ENCODE measurements at places on chromosomes 7 and 10. TPM values are rescaled to one million over a fixed set of nuclear protein-coding genes. Genes with fewer than 3 reads are reported as not detected.

The LEP gene
- 0.12 TPM for polyA plus RNA-seq

The MCM10 gene
- 0.07 TPM for polyA plus RNA-seq

The HEPACAM2 gene
- not detected for polyA plus RNA-seq

The ST8SIA6 gene
- polyA plus RNA-seq, result 0.23 TPM

- no peaks in the 10 kb centered on the region for H3K27me3 ChIP-seq
- H3K27ac ChIP-seq, result no peak overlapping the region
- no peaks in the 10 kb centered on the region for H3K36me3 ChIP-seq
- peaks cover 11% of the 10 kb centered on the region for H3K4me1 ChIP-seq
- H3K4me3 ChIP-seq, result no peak overlapping the region
- DNase-seq, result no peak
These were observed 12.0 kb upstream of the GSDME start for GRCh38 chr7:24769014-24769830.

DNA sequence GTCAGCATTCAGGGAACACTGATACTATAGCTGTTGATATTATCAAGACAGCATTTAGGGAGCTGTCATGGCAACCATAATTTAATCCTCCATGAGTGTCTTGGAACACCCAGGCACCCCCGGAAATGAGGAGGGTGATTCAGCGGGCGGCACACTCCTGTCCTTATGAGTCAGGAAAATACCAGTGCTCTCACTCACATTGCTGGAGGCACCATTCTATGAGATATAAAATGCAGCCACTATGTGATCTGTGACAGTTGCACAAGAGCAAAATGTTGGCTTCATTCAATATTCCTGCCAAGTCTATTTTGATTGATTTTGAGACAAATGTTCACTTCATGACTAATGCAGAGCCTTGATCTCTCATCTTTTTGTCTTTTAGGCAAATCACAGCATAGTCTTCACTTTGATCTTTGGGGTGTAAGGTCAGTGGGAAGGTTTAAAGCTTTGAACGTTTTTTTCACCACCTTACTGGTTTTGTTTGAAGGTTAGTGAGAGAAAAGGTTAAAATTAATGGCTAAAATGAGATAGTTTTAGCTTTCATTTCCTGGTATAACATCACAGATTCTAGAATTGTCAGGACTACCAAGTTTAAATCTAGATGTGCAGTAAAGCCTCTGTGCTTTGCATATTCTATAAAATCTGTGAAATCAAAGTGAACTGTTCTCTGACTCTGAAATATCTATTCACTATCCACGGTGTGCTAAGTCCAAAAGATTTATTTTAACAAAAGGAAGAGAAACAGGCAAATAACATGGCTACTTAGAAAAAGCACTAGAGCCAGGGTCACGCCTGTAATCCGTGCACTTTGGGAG lies 12.4 kb upstream of the ARHGAP12 start:
- H3K4me3 ChIP-seq, result no peak overlapping the region
- peak overlapping the region; percentile 6 for H3K27ac ChIP-seq
- H3K4me1 ChIP-seq, result peaks cover 5% of the 10 kb centered on the region
- H3K36me3 ChIP-seq, result no peaks in the 10 kb centered on the region
- DNase-seq, result peak; percentile 56

- no peak for DNase-seq
- no peaks in the 10 kb centered on the region for H3K27me3 ChIP-seq
- no peak overlapping the region for H3K4me3 ChIP-seq
- no peak overlapping the region for H3K27ac ChIP-seq
These were observed 7.6 kb upstream of the GRID2IP start for GRCh38 chr7:6558837-6559236.

- no peak overlapping the region for H3K27ac ChIP-seq
- H3K4me1 ChIP-seq, result no peaks in the 10 kb centered on the region
- no peak overlapping the region for H3K4me3 ChIP-seq
- no peaks in the 10 kb centered on the region for H3K27me3 ChIP-seq
These were observed 32.0 kb downstream of the CFAP46 start for GRCh38 chr10:132910186-132910880.

DNA sequence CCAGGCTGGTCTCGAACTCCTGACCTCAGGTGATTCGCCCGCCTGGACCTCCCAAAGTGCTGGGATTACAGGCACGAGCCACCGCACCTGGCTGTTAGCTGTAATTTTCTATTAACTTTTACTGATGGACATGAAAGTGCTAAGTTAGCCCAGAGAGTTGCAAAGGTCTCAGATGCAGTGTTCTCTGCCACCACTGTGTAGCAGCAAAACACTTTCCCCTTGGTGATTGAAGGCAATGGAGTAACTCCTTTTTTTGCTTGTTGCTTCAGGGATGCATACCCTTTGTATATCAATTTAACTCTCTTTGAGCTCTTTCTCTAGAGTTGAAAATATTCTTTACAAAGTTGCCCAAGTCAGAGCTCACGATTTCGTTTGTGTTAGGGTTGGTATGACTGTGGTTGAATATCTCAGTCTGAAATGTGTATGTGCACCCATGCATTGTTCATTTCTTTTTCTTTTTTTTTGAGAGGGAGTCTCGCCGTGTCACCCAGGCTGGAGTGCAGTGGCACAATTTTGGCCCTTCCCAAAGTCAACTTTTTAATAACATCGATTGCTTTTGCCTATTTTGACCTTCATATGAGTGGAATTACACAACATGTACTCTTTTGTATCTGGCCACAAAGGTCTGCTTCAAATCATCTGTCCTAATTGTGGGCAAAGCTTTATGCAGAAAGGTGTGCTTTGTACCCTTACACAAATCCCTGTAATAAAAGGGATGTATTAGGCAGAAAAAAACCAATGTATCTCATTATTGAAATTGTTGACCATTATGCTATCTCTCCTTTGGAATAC lies 52.6 kb downstream of the GTF2I start:
- H3K4me1 ChIP-seq, result no peaks in the 10 kb centered on the region
- peaks cover 13% of the 10 kb centered on the region for H3K36me3 ChIP-seq
- H3K4me3 ChIP-seq, result no peak overlapping the region
- no peaks in the 10 kb centered on the region for H3K27me3 ChIP-seq
- DNase-seq, result no peak

Measured in psoas muscle (tissue), 8 donors.